ENCODE measurements at places on chromosomes 6 and 20. TPM values are rescaled to one million over a fixed set of nuclear protein-coding genes. Genes with fewer than 3 reads are reported as not detected.

GRCh38 chr20:19070681-19071445, 141.6 kb upstream of the SLC24A3 start:
- DNase-seq, result no peak

GRCh38 chr6:13378669-13379590, 50.6 kb upstream of the TBC1D7 start:
- no peak for DNase-seq

DNA sequence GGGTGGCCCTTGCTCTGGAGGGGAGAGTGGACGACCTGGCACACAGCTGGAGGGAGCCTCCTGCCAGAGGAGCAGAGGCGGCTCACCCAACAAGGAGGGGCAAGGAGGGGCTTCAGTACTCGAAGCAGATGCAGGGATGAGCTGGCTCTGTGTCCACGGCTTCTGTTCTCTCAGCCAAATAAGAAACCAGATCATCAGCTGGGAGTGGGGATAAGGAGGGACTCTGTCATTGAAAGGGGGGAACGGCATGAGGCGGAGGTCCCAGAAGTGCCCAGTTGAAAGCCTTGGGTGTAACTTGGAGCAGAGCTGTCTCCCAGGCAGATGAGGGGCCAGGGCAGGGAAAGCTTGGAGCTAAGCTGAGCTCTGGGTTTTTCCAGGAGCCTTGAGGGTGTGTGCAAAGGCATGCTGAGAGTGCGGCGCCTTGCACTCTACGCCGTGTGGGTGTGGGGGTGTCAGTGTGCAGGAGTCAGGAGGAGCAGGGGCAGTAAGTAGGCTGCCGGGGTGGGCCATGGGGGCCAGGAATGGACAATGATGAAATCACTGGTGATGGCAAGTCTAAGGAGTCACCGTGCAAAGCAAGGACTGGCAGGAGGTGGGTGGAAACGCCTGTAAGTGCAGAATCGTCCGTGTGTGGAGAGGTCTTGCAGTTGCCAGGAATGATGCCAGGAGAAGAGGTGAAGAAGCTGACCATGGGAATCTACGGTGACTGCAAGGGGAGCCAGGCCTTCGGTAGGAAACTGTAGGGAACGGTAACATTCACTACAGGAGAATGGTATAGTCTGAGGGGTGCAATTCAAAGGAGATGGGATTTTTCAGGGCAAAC, 85.4 kb upstream of the FOXQ1 start:
- DNase-seq, result no peak

- DNase-seq, result no peak
These were observed 21.3 kb downstream of the DSP start for GRCh38 chr6:7562769-7563168.

The PSORS1C1 gene
- 0.21 TPM for polyA plus RNA-seq

- peak; percentile 15 for DNase-seq
These were observed 20.9 kb downstream of the RAB44 start for GRCh38 chr6:36718560-36718959.

GRCh38 chr20:60254901-60255411, 296.7 kb downstream of the CDH26 start:
- DNase-seq, result no peak

DNA sequence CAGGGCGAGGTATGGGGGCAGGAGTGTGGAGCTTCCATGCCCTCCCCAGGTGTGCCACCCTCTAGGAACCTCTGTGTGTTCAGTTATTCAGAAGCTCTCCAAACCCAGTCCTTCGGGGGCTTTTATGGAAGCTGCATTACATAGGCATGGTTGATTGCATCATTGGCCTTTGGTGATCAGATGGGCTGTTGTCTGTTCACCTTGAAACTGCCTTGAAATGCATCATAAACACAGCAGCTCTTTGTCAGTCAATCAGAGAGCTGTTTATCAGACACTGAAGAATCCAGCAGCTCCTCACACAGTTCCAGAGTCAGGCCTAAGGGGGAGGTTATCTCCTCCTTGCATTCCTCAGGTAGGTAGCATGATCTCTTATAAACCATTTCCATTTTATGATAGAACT, 62.4 kb downstream of the E2F3 start:
- no peak for DNase-seq

- DNase-seq, result no peak
These were observed 54.5 kb upstream of the IPCEF1 start for GRCh38 chr6:154411076-154411475.

The ZNF831 gene
- polyA plus RNA-seq, result 3.5 TPM

The ELOVL4 gene
- 0.26 TPM for polyA plus RNA-seq

- no peak for DNase-seq
These were observed 75.1 kb downstream of the ARID1B start for GRCh38 chr6:156852147-156852857.

The SLPI gene
- polyA plus RNA-seq, result 5.1 TPM

The CLIC5 gene
- polyA plus RNA-seq, result 5.8 TPM

DNA sequence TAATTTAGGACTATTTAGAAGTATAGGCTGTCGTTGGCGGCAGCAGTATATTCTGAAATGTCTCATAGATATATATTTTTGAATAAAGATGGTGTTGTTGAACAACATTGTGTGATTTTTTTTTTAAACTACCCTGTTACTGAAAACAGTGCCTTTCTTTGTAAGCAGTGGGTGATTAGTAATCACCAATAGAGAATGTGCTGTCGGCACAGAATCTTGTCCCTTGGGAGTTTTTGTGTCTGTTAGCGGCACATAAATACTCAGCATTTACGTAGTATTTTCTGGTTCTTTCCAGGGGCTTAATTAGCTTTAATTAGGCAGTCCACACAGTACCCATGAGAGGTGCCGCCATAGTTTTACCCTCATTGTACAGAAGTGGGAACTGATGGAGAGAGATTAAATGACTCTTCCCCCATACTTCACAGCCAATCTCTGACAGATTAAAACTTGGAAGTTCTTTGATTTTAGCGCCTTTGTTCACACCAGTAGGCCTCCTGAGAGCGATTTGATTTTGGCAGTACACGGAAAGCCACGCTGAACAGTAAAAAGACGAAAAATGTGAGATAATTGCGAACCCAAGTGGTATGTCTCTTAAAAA, 58.8 kb downstream of the RPRD1B start:
- no peak for DNase-seq

GRCh38 chr20:54573838-54574237, 98.4 kb downstream of the DOK5 start:
- DNase-seq, result no peak

The NHLRC1 gene
- 2.4 TPM for polyA plus RNA-seq

DNA sequence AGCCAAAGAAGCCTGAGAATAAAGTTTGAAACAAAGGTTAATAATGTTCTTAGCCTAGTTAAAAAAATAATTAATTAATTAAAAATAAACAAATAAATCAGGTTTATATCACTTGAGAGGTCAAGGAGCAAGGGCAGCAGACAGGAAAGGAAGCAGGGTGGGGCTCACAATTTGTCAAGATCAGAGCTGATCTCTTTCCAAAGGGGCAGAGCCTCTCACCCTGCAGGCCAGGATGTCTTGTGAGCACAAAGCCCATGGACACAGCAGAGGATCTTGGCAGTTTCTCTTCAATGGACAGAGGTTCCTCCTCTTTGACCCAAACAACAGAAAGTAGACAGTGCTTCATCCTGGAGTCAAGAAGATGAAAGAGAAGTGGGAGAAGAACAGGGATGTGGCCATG, 14.9 kb downstream of the ULBP1 start:
- DNase-seq, result no peak

The PPARD gene
- 12.7 TPM for polyA plus RNA-seq

The DAAM2 gene
- 7.3 TPM for polyA plus RNA-seq

- DNase-seq, result no peak
These were observed 47.9 kb downstream of the EPB41L2 start for GRCh38 chr6:131015025-131015591.

DNA sequence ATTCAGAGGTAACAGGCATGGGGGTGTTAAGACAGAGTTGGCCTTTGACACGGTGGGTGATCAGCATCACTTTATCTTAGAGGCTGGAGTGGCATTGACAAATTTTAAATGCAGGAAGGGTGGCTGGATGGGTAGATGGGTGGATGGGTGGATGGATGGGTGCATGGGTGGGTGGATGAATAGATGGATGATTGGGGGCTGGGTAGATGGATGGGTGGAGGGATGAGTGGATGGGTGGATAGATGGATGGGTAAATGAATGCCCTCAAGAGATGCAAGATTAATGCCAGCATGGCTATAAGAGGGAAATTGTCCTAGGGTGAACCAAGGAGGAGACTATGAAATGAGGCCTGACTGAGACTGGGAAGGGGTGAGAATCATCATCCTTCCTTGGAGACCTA, 18.4 kb downstream of the ITPR3 start:
- no peak for DNase-seq

DNA sequence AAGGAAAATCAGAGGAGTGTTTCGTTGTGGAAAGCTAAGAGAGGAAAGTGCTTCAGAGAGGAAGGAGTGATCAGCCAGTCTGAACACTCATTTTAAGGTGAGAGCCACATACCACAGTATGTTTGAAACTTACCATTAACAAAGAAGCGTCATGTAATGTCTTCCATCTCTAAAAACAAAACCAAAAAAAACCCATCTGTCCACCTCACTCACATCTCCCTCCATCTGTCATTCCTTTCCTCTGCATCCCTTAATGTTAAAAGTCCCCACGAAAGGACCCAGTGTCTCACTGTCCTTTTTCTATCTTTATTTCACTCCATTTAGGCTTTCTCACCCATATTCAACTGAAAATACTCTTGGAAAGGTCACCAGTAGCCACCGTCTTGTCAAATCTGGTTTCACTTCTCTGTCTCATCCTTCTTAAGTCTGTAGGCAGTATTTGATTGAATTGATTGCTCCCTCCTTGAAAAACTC, 59.4 kb upstream of the GNRH2 start:
- no peak for DNase-seq

The NTSR1 gene
- polyA plus RNA-seq, result 0.14 TPM

The DYNLT2 gene
- 3.6 TPM for polyA plus RNA-seq

The LY6G6C gene
- not detected for polyA plus RNA-seq

GRCh38 chr6:13178107-13178506, 150.2 kb downstream of the TBC1D7 start:
- no peak for DNase-seq

GRCh38 chr6:149202952-149203351, 114.6 kb upstream of the TAB2 start:
- DNase-seq, result no peak

The ECT2L gene
- not detected for polyA plus RNA-seq

The SLC17A9 gene
- polyA plus RNA-seq, result 34.4 TPM

DNA sequence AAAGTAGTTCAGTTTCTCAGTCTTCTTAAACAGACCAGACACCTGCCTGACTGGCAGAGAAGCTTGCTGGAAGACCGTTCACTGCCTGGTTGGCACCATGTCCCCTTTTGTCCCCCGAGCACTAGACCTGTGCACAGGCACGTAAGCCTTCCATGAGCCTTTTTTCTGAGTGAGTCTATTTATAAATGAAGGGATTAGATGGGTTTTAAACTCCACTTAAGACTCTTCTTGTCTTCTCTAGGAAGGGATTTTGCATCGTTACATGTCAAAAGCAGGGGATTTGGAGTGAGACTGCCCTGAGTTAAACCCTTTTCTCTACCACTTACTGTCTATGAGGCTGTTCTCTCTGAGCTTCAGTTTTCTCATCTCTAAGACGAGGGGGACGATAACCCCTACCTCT, 37.6 kb downstream of the STK35 start:
- DNase-seq, result no peak

- DNase-seq, result no peak
These were observed 184.8 kb upstream of the CDH4 start for GRCh38 chr20:61067221-61067620.

The KCNK16 gene
- not detected for polyA plus RNA-seq

DNA sequence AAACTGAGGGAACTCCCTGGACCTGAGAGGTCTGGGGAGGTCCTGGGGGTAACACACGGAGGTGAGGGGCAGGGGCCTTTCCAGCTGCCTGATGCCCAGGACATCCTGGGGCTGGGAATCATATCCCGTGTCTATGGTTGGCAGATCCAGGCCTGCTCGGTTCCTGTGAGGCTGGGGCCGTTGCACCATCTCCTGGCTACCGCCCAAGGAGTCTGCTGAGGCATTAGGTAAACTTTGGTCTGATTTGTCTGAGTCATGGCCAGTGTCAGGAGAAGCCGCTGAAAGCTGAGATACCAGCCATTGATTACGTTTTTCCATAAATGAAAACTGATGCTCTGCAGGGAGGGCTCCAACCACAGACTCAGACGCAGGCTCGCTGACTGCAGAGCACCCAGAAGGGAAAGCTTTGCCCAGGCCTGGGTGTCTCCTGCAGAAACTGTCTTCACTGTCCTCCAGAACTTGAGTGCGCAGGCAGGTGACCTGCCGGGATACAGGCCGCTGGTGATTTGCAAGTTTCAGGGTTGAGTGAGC, 14.2 kb downstream of the TRAF3IP2 start:
- no peak for DNase-seq

The AGER gene
- 50.9 TPM for polyA plus RNA-seq

DNA sequence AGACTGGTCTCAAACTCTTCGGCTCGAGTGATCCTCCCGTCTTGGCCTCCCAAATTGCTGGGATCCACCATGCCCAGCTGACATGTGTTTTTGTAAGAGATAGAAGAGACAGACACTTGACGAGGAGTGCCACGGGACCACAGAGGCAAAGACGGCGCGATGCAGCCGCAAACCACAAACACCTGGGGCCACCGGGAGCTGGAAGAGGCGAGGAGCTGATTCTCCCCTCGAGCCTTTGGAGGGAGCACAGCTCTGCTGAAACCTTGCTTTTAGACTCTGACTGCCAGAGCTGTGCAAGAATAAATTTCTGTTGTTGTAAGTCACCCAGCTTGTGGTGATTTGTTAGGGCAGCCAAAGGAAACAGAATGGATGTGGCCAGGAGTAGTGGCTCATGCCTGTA, 46.9 kb downstream of the TFAP2C start:
- no peak for DNase-seq

- no peak for DNase-seq
These were observed 40.0 kb upstream of the MRPS10 start for GRCh38 chr6:42257614-42258013.

The TBX18 gene
- under 0.01 TPM for polyA plus RNA-seq

DNA sequence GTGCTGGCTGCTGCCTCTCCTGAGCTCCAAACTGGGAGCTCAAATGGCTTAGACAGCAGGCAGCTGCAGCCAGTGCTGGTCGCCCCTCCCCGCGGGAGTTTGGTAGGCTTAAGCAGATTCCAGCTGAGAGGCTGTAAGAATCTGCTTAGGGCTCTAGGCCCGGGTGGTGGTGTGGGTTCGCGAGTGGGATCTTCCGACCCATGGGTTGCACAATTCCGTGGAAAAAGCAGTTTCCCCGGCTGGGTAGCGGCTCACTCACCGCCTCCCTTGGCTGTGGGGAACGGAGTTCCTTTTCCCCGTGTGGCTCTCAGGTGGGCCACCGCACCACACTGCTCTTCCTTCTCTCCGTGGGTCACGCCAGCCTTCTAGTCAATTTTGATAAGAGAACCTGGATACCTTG, 232.5 kb downstream of the PKHD1 start:
- DNase-seq, result no peak

The CTCFL gene
- 0.23 TPM for polyA plus RNA-seq

DNA sequence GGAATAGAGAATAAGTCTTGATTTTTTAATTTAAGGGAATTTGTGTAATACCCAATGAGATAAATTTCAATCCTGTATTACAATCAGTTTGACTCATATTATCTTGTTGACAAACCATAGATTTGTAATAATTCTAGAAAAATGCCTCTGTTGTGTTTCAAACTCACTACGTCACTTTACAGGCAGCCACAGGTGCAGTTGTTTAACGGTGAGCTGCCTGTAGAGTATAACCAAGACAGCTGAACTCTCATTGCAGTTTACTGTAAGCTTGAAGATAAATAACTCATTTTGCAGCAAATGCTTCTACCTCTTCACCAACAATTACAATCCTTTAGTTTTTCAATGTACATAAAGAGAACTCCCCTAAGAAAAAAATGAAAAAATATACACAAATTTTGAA, 114.3 kb downstream of the PRKN start:
- DNase-seq, result no peak
